ENCODE measurements at places on chromosomes 2 and 18.

DNA sequence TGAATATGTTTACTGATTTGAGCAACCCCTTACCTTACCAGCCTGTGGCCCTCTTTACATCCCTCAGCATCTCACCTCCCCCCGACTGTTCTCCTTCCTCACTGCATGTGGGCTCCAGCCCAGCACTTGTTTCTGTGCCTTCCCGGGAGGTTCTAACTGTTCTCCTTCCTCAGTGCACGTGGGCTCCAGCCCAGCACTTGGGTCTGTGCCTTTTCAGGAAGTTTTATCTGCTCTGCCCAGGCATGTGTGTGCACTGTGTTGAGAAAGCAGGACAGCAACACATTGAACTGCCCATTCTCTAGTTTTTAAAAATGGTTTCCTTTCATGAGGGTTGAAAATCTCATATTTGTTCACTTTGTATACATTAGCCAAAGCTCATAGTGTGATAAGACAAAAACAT, 158.4 kb downstream of the ATP9B start:
- no peak for DNase-seq

GRCh38 chr2:46981662-46982350, 66.2 kb upstream of the MCFD2 start:
- DNase-seq, result peak; percentile 74

DNA sequence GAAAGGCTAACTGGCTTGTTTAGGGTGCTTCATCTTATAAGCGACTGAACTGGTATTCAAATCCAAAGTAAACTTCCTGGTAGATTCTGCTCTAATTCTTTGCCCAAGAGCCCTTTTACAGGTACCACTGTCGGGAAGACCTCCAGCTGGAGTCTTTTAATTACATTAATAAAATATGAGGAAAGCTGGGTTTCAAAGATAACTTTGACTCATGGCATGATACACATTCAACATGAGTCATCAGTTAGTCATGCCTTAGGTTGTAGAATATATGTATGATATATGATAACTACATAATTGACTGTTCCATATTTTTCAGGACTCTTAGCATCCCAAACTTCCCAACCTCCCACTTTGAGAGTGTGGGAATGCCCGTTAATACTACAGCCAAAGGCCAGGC, 32.3 kb downstream of the ZCCHC2 start:
- no peak for DNase-seq

DNA sequence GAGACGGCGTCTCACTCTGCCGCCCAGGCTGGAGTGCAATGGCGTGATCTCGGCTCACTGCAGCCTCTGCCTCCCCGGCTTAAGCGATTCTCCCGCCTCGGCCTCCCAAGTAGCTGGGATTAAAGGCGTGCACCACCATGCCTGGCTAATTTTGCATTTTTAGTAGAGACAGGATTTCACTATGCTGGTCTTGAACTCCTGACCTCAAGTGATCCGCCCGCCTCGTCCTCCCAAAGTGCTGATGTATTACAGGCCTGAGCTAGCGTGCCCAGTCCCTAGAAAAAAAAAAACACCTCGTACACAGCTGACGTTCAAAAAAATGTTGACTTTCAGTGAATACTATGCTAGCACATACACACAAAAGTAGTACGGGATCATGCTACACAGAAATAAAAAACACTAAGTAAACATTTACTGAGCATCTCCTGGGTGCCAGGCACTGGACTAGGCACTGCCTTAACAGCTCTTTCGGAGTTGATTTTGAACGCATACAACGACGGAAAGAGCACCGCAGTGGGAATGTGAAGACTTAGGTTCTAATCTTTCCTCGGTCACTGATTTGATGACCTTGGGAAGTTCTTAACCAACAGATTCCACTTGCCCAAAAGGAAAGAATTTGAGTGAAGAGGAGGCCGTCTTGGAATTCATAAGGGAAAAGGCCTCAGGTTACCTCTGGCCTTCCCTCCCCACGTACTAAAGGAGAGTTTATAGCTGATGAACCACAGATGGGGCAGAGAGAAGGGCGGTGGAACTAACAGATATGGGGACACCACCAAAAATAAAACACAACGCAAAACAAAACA, 1.1 kb downstream of the DNAJC27 start:
- peak; percentile 31 for DNase-seq

GRCh38 chr18:79962835-79963657, 1.4 kb upstream of the HSBP1L1 start:
- no peak for DNase-seq

DNA sequence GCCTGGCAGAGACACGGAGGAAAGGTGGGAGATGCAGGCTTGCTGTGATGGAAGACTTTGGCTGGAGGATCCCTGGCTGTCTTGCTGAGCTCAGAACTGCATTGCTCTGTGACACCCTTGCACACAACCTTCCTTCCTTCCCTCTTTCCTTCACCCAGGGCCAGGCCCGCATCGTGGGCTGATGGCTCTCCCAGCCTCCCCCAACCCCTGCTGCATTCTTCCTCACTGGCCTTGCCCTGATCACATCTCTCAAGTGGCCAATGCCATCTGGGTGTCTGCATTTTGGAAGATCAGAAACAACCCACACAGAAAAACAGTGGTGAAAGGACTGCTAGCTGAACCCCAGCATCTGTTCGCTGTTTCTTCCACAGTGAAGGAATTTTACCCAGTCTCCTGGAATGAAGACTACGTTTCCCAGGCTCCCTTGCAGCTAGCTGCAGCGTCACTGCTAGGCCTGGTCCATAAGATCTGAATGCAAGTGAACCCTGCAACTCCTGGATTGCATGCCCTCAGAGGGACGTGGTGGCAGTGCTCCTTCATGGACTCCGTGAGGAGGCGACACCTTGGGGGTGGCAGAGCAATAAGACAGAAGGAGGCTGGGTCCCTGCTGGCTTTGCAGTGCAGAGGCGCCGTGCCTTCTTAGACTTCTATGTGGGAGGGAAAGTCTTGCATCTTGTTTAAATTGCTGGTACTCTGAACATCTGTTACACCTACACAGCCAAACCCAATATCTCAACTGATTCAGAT, 78.9 kb upstream of the YWHAQ start:
- DNase-seq, result no peak

- DNase-seq, result peak; percentile 16
These were observed 27.1 kb downstream of the RAB31 start for GRCh38 chr18:9735238-9735637.

DNA sequence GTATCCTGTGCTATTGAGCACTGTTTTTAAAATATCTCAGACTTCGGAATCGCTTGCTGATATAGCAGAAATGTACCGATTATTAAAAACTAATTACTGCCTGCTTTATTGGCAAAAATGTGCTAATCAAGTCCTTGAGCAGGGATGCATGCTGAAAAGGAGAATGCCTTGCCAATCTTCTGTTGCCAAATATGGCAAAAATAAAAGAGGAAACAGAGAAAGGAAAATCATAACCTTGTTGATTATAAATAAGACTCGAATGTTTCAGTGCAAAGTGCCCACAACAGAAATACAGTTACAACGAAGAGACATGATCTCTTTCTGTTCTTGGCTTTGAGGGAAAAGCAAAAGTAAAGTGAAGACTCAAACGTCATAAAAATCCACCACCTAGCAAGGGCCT, 248.5 kb downstream of the TMEM182 start:
- DNase-seq, result no peak

GRCh38 chr2:42872721-42873120, 80.3 kb upstream of the HAAO start:
- no peak for DNase-seq

DNA sequence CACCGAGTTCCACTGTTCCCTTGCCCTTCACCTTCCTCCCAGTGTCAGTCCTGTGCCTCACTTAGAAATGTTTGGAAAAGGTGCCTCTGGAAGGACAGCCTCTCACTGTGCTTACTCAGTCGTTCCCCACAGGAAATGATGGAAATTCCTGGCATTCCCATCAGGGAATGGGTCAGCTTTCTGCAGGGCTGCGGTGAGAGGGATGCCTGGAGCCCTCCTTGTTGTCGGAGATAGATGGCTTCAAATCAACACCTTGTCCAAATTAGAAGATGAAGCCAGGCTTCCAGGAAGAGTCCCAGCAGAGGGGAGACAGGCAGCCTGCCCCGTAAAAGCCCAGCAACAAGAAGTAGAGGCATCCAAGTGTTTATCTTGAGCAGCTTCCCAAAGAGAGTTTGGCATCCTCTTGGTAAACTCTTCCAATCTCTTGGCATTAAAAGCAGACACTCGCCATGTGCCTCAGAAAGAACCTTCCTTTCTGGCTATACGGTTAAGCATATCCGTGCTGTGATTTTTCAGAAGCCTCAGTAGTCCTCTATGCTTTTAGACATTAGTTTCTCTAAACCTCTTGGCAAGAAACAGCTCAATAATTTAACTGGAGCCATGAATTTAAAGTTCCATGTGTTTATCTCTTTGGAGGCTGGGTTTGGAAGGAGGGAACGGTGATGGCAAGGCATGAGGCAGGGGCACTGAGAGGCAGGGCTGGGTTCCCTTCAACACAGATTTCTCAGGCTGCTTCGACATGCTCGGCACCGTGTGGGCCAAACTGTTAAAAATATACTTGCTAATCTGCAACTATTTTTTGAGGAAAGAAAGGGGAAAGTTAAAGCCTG, 25.1 kb downstream of the COLEC12 start:
- no peak for DNase-seq

GRCh38 chr2:100522430-100522829, 40.4 kb upstream of the PDCL3 start:
- DNase-seq, result peak; percentile 87

DNA sequence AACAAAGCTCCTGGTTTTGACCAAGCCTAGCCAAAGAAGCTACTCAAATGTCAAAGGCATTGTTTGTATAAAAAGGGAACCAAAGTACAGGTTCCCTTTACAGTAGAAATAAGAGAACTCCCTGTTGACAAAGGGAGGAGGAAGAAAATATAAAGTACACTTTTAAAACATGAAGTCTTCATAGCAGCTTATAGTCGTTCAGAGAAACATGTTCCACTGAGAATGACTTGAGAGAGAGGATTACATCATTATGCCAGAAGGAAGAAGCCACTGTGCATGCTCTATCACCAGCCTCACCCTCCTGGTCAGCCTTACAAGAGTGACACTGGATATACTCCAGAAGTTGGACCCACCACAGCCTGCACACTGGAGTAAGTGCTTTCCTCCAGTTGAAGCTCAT, 2.5 kb upstream of the DHRS9 start:
- DNase-seq, result no peak

GRCh38 chr2:64065516-64065915, 46.3 kb upstream of the VPS54 start:
- DNase-seq, result no peak

- DNase-seq, result no peak
These were observed 30.5 kb upstream of the SNED1 start for GRCh38 chr2:240967681-240968621.

DNA sequence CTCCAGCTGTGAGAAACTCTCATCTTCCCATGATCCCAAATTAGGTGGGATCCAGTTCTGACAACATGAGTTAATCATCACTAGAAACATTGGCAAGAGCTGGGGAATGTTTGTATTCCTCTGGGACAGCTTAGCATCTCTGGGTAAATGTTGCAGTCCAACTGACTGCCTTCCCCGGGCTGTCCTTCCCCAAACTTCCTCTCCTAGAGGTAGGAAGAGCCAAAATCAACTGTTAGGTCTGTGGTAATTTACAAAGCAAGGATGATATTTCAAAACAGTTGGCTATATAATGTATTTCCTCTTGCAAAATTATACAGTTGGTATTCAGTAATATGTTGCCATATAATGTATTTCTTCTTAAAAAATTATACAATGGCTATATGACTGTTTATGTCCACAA, 148.5 kb downstream of the MGAT5 start:
- no peak for DNase-seq

DNA sequence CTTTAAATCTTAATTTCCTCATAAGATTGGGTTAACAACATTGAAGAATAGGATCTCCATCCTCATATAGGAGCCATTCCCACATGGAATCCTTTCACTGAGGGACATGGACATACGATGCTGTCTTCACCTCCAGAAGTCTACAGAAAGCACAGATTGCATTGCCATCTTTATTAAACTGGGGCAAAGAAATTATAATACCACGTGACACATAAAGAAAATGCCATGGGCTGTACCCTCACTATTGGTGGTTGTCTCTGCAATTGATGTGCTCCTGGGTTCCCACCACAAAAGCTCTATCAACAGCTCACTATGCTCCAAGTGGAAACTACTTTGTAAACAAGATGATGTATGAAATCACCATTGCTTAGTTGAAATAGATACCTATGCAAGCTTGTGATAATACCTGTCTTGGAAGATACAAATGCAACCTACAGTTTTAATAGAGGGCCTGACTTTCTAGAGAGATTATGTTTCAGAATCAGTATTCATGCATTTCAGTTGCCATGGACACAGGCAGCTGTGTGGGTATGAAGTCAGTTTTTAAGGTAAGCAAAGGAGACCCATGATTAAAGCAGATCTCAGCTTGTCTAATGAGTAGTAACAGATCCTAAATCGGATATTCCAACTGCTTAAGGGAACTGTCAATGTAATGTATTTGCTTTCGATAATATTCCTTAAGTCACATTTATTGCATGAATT, 337.0 kb downstream of the RAD51AP2 start:
- no peak for DNase-seq

DNA sequence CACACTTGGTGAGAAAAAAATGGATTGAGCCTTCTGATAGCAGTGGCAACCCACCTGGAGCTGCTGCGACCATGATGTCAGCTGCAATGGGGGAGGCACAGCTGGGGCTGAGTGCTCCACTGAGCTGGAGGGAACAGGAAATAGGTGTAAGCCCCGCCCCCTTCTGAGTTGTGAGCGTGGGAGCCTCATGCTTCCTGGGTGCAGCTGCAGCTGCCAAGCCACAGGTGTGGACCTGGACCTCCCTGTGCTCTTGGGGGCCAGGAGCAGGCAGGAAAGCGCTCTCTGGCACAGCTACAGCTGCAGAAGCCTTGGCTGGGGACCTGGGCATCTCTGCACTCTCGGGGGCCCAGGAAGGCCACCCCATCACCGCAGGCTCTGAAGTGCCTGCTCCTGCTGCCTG, 970.6 kb downstream of the DCDC2C start:
- no peak for DNase-seq

GRCh38 chr2:129896226-129897100, 83.0 kb upstream of the RAB6C start:
- no peak for DNase-seq

GRCh38 chr2:218284106-218284811, 8.0 kb downstream of the TMBIM1 start:
- DNase-seq, result peak; percentile 82

GRCh38 chr2:11630855-11631254, 39.1 kb downstream of the NTSR2 start:
- DNase-seq, result no peak

- DNase-seq, result no peak
These were observed 1.0 kb downstream of the CNNM3 start for GRCh38 chr2:96816836-96817702.

- no peak for DNase-seq
These were observed 154.6 kb downstream of the INO80D start for GRCh38 chr2:205931388-205931787.

DNA sequence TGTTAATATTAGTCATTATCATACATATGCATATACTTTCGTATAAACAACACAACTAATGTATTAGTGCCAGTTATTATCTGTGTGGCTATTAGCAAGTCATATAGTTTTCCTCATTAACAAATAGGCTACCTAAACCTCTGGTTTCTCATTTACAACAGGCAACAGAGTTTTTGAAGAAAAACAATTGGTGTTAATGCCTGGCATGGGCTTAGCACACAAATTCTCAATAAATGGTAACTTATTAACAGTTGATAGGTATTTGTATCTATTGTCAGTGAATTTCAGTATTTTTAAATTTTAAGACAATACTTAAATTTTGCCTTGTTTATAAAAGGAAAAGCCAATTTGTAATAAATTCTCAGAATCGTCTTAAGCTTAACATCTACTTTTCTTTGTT, 182.5 kb downstream of the PMAIP1 start:
- no peak for DNase-seq

GRCh38 chr2:42493468-42494354, at the start of gene KCNG3:
TSS of gene KCNG3 (minus strand) at chr2:42493982. CDS start at chr2:42493501, 481 bp downstream.
- peak; percentile 68 for DNase-seq

- peak; percentile 94 for DNase-seq
These were observed 33.3 kb upstream of the CABLES1 start for GRCh38 chr18:23101861-23102432.

Data from small intestine (tissue), 16 donors.